Activated T-cell treated with anti-CD3 and anti-CD28 coated beads, Interleukin-2, amount 50 U/mL, for 4 hours (primary cell): ENCODE measurements at places on chromosomes 12 and 14. TPM values are rescaled to one million over a fixed set of nuclear protein-coding genes. Genes with fewer than 3 reads are reported as not detected.

MCRS1 gene
- total RNA-seq = 83.9 TPM

IAPP gene
- total RNA-seq = not detected

OVCH1 gene
- not detected for total RNA-seq

DNA sequence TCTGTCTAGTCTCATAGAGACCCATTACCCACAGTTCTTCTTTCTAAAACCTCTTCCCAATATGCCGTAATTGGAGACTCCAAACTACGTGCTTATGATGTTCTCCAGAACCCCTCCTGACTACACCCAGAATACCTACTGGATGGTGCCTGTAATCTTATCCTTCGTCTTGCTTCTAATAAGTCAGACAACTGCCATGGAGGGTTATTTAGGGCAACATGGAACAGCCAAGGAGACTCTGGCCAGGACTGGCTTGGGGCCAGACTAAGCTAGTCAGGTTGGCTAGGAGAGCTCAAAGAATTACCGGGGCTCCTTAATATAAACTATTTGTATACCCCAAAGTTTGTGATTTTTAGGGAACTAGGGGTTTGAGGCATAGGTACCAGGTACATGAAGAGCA lies 6.8 kb downstream of the PFKM start:
- no peak for DNase-seq

DNA sequence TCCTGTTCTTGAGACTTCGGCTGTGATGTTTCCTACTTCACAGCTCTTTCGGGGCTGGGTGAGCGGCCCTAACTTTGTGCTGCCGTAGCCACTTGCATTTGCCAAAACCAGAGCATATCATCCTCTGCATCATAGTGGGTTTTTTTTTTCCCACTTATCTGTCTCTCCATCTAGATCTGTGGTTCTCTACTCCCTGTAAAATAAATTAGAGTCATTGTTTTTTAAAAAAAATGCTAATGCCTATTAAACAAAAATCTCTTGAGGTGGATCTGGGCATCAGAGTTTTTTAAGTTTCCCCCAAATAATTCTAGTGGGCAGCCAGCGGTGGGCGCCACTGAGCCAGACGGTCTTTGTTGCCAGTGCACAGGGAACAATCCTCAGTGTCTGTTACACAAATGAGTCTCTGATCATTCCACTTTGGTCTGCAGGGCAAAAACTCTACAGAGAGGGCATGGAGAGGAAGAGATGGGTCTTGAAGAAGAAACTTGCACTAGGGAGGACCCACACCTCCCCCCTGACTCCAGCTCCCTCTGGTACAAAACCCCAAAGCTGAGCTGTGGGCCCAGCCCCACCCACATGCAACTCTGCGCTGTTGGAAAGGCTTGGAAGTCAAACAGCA lies 62.4 kb upstream of the BCL2L14 start:
- DNase-seq = no peak

DNA sequence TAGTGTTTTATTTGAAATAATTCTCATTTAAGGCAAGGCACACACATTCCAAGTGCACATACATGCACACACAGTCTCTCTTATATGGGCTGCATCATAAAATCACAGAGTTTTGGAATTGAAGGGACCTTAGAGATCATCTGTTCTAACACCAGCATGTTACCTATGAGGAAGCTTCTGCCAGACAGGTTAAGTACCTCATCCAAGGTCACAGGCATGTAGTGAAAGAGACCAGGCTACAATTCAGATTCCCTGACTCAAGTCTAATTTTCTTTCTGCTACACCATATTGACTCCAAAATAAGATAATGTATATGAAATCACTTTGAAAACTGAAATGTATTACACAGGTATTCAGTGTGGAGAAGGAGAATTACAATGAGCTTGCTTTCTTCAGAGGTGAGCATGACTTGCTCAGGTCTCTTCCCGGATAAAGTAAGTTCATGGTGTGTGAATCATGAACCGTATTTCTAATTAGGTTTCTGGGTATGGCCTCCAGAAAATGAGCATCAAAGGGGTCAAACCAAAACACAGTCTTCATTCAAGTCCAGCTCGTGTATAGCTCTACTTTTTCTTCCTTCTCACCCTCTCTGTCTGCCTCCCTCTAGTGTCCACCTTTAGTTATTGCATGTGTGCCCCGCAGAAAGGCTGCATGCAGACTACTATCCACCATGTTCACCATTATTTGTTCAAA lies 411.9 kb downstream of the FUT8 start:
- DNase-seq = peak; percentile 51

DNA sequence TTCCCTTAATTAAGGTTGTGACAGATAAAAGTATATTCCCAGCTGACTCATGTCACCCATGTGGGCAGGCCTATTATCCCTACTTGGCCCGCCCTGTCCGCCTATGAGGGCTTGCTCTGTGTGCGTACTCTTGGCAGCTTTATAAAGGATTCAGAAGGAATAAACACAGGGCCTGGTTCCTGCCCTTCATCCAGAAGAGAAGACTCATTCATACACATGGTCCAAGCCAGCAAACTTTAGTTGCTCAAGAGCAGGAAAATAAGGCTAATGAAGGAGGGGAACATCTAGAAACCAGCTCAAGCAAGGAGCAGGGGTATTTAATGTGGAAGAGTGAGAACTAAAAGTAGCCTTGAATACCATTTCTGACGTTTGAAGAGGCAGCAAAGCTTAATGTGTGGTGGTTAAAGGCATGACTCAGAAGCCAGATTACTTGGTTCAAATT lies 141.9 kb downstream of the CRADD start:
- no peak for DNase-seq

DNA sequence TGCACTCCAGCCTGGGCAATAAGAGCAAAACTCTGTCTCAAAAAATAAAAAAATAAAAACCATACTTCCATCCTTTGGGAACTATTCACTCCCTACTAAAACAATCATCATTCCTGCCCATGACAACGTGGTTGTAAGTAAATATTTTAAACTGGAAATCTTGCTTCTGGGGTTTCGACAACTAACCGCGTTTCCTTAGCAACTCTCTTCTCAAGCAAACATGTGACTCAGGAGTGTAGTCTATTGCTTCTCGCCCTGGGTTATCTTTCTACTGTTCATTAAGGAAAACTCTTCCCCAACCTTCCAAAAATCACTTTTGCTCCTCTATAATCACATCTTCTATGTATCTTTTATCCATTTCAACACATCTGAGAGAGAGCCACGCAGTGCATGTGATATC lies 21.8 kb downstream of the APPL2 start:
- no peak for DNase-seq

DNA sequence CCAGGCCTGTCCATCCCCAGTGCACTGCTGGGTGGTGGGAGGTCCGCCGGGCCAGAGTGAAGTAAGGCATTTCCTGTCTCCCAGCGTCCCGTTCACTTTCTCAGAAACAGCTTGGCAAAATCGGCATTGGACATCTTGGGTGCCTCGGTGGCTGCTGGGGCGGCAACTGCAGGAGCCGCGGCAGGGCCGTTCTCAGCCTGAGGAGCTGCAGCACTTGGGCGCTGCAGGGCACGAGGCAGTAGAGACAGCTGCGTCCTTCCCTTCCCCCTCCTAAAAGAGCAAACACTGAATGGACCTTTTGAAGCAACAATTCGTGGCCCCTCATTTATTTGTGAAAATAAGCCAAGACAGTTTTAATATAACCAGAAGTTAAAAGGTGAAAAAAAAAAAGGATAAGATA lies 8.3 kb downstream of the FICD start:
- no peak for DNase-seq

- DNase-seq = no peak
Observed at GRCh38 chr12:131114271-131114670, 160.6 kb downstream of the ADGRD1 start.

GRCh38 chr12:7864601-7865150 lies 8.0 kb downstream of the SLC2A14 start:
- DNase-seq = no peak

- DNase-seq = no peak
Observed at GRCh38 chr14:34987180-34987579, 4.4 kb downstream of the SRP54 start.

DNA sequence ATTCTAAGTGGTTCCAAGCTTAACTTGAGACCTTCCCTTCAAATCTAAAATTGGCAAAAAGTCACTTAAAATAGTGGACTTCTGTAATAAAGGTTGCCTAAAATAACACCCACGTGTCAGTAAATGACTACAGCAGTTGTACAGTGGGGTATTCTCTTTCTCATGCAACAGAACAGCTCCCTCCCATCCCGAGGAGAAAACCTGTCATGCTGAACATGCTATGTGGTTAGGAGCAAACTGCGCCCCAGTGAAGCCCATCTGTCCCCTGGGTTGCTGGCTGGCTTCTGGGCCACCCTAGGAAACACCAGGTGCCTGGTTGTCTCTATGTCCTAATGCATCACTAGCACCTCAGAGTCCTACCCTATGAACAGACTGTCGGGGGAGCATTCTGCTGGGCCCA lies 2.7 kb downstream of the BTBD6 start:
- DNase-seq = no peak

DNA sequence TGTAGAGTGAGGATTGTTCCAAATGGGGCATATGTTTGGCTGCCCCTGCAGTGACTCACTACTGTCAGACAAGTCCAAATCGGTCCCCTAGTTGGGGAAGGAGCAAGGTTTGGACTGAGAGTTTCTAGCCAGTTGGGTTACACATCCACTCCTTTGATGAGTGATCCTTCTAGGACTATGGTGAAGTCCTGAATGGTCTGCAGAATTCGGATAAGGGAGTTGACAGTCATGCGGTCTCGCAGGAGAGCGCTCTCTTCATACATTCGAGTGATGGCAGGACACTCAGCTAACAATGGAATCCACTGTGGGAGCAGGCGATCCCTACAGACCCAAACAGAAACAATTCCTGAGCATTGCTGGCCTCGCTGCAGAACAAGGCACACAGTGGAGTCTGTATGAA lies 61.5 kb upstream of the SINHCAF start:
- no peak for DNase-seq
